ENCODE measurements at places on chromosomes 11 and 22.

DNA sequence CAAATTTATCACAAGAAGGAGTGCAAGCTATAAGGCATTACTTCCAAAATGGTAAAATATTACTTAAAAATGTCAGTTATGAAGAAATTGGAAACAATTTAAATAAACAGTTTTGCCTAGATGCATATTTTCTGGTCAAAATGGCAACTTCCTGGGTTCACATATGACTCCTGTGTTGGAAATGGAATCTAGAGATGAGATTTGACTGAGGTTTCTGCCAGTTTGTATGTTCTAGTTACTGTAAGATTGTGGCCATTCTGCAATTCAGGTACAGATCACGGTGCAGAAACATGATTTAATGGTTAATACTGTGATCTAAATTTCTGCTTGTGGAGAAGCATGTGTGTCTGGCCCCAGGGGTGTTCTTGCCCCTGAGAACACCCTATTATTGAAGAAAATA is 3.4 kb upstream of the OR4C6 start:
- DNase-seq, result no peak

GRCh38 chr22:29457730-29458129 is 19.3 kb downstream of the RFPL1 start:
- DNase-seq, result peak; percentile 45

DNA sequence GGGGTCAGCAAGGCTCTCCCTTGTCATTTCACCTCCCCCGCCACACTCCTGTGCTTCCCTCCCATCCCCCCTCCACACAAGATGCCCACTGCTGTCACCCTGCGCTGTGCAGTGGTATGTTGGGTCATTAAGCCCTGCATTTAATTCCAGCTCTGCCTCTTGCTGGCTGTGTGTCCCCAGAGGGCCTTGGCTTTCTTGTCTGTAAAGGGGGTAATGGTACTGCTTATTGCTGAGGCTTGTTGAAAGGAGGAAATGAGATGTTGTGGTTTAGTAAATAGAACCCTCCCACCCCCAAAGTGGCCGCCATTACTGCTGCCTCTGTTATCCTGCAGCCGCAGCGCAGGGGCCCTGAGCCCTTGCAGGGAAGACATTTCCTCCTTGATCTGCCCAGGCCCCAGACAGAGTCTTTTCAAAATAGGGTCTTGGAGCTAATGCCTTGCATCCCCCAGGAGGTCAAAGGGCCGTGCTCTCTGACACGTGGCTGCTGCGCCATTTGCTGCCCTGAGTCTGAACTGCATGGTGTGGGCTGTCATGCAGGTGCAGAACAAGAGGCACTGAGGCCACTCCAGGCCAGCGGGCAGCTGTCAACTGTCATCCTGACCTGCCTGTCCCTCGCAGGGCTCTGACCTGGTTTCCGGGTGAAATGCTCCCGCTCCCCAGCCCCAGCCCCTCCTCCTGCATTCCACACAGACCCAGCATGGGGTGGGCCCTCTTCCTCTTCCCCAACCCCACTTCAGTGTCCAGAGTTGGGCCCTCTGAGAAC is 18.7 kb downstream of the PVALB start:
- no peak for DNase-seq

DNA sequence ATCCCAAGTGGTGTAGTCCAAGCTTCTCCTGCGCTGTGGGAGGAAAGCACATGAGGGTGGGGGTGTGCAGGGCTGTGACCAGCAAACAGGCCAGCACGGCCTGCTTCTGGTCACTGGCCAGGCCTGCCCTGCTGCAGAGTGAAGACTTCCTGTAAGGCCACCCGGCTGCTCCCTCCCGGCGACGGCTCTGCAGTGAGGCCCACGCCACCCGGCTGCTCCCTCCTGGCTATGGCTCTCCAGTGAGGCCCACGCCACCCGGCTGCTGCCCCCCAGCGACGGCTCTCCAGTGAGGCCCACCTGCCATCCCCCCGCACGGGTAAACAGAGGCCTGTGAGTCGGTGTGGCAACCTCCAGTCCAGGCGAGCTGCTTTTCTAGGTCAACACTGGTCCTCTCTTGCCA is 31.4 kb upstream of the BRSK2 start:
- DNase-seq, result no peak

DNA sequence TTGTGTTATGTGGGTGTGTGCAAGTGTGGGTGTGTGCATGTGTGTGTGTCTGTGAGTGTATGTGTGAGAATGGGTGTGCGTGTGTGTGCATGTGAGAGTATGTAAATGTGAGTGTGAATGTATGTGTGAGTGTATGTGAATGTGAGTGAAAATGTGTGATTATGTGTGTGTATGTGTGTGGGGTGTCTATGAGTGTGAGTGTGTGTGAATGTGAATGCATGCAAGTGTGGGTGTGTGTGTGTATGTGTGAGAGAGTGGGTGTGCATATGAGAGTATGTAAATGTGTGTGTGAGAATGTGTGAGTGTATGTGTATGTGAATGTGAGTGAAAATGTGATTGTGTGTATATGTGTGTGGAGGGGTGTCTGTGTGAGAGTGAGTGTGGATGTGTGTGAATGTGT is 1292.7 kb downstream of the TBC1D22A start:
- no peak for DNase-seq

- no peak for DNase-seq
Measured at GRCh38 chr11:16099343-16099900, 256.9 kb downstream of the SOX6 start.

DNA sequence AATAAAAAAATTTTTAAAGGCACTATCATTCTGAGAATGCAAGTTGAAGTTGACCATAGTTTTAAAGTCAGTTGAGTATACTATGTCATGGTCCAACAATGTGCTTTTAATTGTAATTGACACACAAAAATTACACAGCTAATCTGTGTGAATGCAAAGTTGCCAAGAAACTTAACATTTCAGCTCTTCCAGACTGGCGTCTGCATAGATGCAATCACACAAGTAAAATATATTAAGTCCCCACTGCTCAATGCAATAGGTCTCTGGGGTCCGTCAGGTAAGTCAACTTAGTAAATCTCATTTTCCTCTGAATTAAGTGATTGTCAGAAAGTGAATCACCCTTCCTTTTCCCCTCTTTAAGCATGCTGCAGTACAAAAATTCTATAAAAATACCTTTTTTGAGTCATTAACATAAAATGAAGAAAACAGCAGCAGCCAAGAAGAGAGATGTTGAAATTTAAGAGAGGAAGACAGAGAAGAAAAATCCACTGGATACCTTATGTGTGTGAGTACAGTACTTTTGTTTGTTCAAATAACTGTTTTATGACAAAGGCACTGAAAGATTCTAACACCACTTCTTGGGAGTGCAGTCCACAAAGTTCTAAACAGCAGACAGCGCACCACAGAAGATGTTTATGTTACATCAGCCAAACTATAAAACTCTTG is 5.1 kb downstream of the FZD4 start:
- no peak for DNase-seq

DNA sequence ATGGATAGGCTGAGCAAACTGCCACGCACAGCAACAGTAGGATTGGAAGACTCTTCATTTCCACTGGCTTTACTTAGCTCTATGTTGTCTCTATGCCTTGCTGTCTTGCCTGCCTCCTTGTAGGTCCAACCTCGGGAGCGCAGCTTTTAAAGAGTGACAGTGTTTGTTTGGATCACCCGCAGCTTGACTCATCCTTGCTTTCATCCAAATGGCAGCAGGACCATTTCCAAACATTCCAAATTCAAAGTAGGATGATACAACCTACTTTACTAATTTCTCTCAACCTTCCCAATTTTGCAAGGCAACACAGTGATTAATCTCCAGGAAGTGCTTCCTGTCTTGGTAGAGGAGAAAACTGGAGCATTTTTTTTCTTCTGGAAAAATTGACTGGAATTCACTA is at the start of gene MMP3:
Gene MMP3 (minus strand): TSS at position 121 of the 400 bp plus-strand sequence. CDS start 63 bp downstream, at position 58.
- DNase-seq, result peak; percentile 70

- DNase-seq, result peak; percentile 46
Measured at GRCh38 chr11:12694183-12694531, 19.9 kb downstream of the TEAD1 start.

- DNase-seq, result peak; percentile 70
Measured at GRCh38 chr11:73308003-73308960, at the start of gene ARHGEF17. TSS of gene ARHGEF17 (plus strand) at chr11:73308276. CDS start at chr11:73308639, 363 bp downstream.

- no peak for DNase-seq
Measured at GRCh38 chr11:20342347-20343141, 21.0 kb upstream of the HTATIP2 start.

- no peak for DNase-seq
Measured at GRCh38 chr11:120195601-120196320, 15.1 kb upstream of the OAF start.

- no peak for DNase-seq
Measured at GRCh38 chr11:103488031-103488461, 378.8 kb downstream of the DYNC2H1 start.

DNA sequence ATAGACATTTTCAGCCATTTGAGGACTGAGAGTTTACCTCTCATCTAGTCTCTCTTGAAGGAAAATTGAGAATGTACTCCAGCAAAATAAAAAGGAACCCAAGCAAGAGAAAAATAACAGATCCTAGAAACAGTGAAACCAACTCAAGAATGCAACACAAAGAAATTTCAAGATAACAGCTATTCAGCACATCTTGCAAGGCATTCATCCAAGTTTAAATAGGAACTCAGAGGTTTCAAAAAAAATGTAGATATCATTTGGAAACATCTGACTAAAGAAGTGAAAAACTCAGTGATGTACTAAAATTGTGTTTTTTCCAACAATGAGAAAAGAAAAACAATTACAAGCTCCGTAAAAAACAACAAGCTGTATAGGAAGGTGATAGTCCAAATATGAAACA is 76.4 kb downstream of the TMEM135 start:
- no peak for DNase-seq

DNA sequence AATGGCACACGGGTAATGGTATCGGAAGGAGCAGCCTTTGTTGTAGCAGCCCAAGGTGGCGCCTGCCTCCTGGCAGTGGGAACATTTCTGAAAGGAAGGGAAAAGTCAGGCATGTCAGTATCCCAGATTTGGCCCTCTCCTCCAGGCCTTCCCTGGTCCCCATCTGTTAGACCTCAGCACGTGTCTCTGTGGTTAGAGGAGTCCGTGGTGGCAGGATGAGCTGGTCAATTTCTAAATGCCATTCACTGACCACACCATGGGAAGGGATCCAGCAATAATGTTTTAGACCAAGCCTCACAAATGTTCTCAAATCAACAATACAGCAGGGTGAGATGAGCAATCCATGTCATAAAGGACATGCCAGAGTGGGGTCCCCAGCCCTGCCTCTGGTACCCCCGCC is 49.0 kb upstream of the CYP2D6 start:
- peak; percentile 90 for DNase-seq

DNA sequence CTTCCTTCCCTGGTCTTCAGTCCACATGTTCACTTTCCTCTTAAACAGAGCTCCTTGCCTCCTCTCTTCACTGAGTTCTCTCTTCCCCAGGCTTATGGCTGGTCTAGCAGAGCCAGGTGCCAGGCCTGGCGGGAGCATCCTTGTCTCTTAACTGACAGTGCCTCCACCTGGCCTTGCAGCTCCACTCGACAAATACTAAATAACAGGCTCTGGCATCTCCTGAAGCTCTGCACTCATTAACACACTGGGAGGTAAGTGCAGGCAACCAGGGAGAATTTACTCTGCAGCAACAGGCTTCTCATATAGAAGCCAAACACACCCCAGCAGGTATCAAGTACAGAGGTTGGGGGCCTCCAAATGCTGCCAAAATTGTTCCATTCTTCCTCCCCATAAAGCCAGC is 438.1 kb downstream of the SOX6 start:
- DNase-seq, result no peak

DNA sequence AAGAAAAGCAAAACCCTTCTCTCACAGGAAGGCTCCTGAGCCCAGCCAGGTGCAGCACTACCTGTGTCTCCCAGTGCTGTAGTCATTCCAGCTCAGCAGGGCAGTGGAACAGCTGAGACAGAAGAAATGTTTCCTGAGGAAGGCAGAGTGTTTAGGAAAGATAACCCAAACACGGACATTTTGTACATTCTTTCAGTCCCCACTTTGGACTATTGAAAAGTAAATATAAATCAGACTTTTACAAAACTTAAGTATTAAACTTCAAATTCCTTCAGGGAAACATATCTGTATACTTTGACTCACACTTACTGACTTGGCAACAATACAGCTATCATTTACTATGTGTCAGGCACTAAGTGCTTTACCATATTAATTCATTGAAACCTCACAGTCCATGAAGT is 40.4 kb downstream of the RRAS2 start:
- DNase-seq, result peak; percentile 21

- peak; percentile 45 for DNase-seq
Measured at GRCh38 chr11:102312667-102313066, 4.6 kb upstream of the BIRC3 start.

DNA sequence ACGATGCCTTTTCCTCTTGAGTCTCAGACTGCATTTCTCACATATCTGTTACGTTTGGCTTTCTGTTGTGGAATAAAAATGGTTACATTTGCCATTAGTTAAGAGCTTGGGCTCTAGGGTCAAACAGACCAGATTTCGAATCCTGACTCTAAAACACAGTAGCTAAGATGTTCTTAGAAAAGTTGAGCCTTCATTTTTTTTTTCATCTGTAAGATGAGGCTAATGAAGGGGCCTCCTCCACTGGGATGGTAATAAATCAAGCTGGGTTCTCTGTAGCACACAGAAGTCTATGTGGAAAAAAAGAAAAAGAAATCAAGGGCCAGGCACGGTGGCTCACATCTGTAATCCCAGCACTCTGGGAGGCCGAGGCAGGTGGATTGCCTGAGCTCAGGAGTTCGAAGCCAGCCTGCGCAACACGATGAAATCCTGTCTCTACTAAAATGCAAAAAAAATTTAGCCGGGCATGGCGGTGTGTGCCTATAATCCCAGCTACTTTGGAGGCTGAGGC is 49.9 kb upstream of the CAPRIN1 start:
- DNase-seq, result no peak

- DNase-seq, result no peak
Measured at GRCh38 chr11:26764825-26765224, 43.0 kb upstream of the SLC5A12 start.

DNA sequence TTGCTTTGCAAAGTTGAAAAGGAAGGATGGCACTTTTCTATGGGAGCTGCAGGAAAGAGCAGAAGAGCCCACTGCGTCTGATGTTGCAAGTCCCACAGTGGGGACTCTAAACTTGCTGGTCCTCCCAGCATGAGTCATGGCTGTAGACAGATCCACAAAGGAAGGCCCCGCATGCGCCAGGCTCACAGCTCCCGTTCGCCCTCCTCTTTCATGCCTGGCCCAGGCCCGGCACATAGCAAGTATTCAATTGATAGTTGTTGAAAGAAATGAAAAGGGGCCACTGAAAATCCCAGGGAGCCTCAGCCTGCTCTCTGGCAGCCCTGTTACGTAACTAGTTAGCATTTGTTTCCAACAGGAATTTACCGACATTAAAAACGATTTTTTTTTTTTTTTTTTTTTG is 18.9 kb downstream of the AP1B1 start:
- DNase-seq, result peak; percentile 82

DNA sequence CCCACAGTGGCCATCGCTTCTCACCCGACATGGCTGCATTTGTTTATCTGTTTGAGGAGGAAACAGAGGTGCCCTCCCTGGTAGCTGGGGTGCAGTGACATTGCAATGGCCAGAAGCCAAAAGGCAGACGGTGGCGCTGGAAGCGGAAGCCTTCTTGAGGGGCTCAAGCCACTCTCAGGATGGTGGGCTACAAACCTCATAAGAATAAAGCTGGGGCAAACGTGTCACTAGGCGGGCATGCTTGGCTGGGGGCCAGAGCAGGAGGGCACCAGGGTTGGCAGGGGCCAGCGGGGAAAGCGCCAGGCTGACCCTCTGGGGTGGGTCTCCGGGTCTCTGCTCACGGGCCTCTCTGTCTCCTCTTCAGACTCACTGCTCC is 12.6 kb downstream of the TNNT3 start:
- no peak for DNase-seq

- no peak for DNase-seq
Measured at GRCh38 chr22:19492504-19493174, 12.9 kb downstream of the CDC45 start.

GRCh38 chr11:116888884-116889549 is 51.6 kb upstream of the APOA1 start:
- DNase-seq, result no peak
